ENCODE measurements at places on chromosomes 7 and 10. TPM values are rescaled to one million over a fixed set of nuclear protein-coding genes. Genes with fewer than 3 reads are reported as not detected.
A peak's percentile ranks its signal among the peaks of the same experiment; 100 is the strongest.

GRCh38 chr10:110613341-110613995 lies 30.7 kb upstream of the RBM20 start:
- H3K4me1 ChIP-seq: peaks cover 72% of the 10 kb centered on the region
- no peak for DNase-seq
- no peaks in the 10 kb centered on the region for H3K36me3 ChIP-seq
- no peak overlapping the region for H3K27ac ChIP-seq

Gene NUDCD3
- total RNA-seq: 77.9 TPM

Gene H2BK1
- total RNA-seq: not detected

Gene NYAP1
- 0.37 TPM for total RNA-seq

GRCh38 chr7:149500910-149501309 lies 3.3 kb upstream of the ZNF746 start:
- peaks cover 27% of the 10 kb centered on the region for H3K4me1 ChIP-seq
- no peak overlapping the region for H3K4me3 ChIP-seq
- peaks cover 2% of the 10 kb centered on the region for H3K36me3 ChIP-seq
- H3K27me3 ChIP-seq: peaks cover 5% of the 10 kb centered on the region
- no peak for DNase-seq

- no peak overlapping the region for H3K27ac ChIP-seq
- H3K27me3 ChIP-seq: no peaks in the 10 kb centered on the region
- H3K4me1 ChIP-seq: no peaks in the 10 kb centered on the region
- H3K4me3 ChIP-seq: no peak overlapping the region
- DNase-seq: no peak
- H3K36me3 ChIP-seq: no peaks in the 10 kb centered on the region
Measured at GRCh38 chr10:73576890-73577591, 14.1 kb downstream of the USP54 start.

GRCh38 chr10:97733256-97733655 lies 3.7 kb upstream of the ZFYVE27 start:
- peaks cover 22% of the 10 kb centered on the region for H3K4me1 ChIP-seq
- peaks cover 4% of the 10 kb centered on the region for H3K27me3 ChIP-seq
- H3K4me3 ChIP-seq: no peak overlapping the region

- no peaks in the 10 kb centered on the region for H3K36me3 ChIP-seq
- no peak for DNase-seq
Measured at GRCh38 chr7:151394076-151395035, 15.5 kb downstream of the WDR86 start.

Gene RAB19
- total RNA-seq: 23.9 TPM

Gene KLLN
- total RNA-seq: 0.86 TPM

DNA sequence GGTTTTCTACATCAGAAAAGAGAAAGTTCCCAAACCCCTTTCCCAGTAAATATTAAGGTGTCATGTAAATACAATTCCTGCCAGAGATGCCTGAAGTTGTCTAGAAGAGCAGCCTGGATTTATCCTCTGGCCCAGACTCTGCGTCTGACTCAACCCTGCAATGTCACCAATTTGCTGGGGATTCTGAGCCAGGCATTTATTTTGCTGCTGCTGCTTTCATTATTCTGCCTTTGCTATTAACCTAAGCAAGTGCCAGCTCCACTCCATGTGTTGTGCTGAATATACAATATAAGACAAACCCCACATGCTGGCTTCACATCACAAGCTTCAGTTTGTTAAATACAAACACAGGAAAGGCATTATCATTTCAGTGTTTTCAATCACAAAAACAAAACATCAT lies 59.1 kb downstream of the ELAPOR2 start:
- no peak overlapping the region for H3K4me3 ChIP-seq
- no peaks in the 10 kb centered on the region for H3K27me3 ChIP-seq
- no peak overlapping the region for H3K27ac ChIP-seq
- H3K4me1 ChIP-seq: no peaks in the 10 kb centered on the region

Gene MMRN2
- not detected for total RNA-seq

GRCh38 chr7:85119934-85120333 lies 66.9 kb downstream of the SEMA3D start:
- no peaks in the 10 kb centered on the region for H3K4me1 ChIP-seq
- H3K27me3 ChIP-seq: no peaks in the 10 kb centered on the region
- H3K27ac ChIP-seq: no peak overlapping the region
- no peaks in the 10 kb centered on the region for H3K36me3 ChIP-seq
- no peak for DNase-seq
- no peak overlapping the region for H3K4me3 ChIP-seq

Gene PON3
- total RNA-seq: not detected

Gene FGF8
- not detected for total RNA-seq

- no peaks in the 10 kb centered on the region for H3K36me3 ChIP-seq
- DNase-seq: no peak
- H3K4me3 ChIP-seq: no peak overlapping the region
- no peak overlapping the region for H3K27ac ChIP-seq
- H3K27me3 ChIP-seq: no peaks in the 10 kb centered on the region
- H3K4me1 ChIP-seq: no peaks in the 10 kb centered on the region
Measured at GRCh38 chr10:94107191-94107590, 113.5 kb downstream of the PLCE1 start.

DNA sequence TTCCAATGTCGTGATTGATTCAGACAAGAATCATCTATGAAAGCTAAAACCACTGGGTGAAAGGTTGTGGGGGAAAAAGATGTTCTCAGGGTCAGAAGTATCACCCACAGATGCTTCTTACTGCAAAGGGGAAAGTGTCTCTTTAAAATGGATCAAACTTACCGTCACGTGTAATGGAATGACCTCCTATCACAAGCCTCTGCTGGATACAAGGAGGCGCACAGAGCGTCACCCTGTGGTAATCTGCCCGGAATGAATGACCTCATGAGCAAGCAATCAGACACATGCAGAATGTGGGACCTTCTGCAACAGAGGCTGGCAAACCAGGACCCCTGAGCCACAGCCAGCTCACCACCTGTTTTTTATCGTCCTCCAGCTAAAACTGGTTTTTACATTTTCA lies 33.0 kb downstream of the WIPF3 start:
- H3K27ac ChIP-seq: no peak overlapping the region
- no peaks in the 10 kb centered on the region for H3K4me1 ChIP-seq
- no peaks in the 10 kb centered on the region for H3K27me3 ChIP-seq
- H3K36me3 ChIP-seq: no peaks in the 10 kb centered on the region
- H3K4me3 ChIP-seq: no peak overlapping the region

Gene CRPPA
- 1.1 TPM for total RNA-seq

Gene FAM24A
- not detected for total RNA-seq

DNA sequence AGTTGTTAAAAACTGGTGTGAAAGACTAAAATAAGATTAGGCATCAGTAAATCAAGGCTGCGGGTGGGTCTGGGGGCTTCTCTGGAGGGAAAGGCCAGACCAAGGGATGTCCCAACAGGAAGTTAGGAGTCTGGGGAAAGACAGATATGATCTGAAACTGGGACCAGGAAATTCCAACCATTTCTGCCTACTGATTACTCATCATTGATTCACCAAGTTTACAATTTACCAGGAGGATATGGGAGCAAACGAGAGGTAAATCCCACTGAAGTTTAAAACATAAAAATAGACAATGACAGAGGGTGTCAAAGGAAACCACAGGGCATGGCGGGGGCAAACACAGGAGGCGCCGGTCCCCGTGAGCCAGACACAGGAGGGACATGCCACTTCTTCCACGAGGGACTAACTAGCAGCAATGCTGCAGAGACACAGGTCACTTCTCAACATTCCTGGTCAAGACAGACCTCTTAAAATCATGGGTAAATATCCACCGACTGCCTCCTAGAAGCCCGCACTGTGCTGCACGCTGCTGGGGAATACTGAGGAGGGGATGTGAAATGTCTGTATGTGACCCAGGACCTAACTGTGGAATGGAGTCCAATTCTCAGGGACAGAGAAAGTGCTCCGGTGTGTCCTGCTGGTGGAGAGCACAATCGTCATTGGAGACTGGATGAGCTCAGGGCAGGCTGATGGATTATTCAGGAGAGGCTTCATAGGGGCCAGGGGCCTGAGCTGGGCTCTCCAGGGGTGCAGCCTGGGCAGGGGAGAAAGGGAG lies 153.4 kb upstream of the KLF14 start:
- H3K27me3 ChIP-seq: no peaks in the 10 kb centered on the region
- no peak overlapping the region for H3K4me3 ChIP-seq
- peaks cover 58% of the 10 kb centered on the region for H3K36me3 ChIP-seq

- no peaks in the 10 kb centered on the region for H3K4me1 ChIP-seq
- H3K27me3 ChIP-seq: peaks cover 4% of the 10 kb centered on the region
- H3K27ac ChIP-seq: no peak overlapping the region
- DNase-seq: no peak
- no peaks in the 10 kb centered on the region for H3K36me3 ChIP-seq
- H3K4me3 ChIP-seq: no peak overlapping the region
Measured at GRCh38 chr10:127745861-127746260, 8.9 kb downstream of the FOXI2 start.

Gene SPDYE11
- not detected for total RNA-seq

- H3K36me3 ChIP-seq: peaks cover 3% of the 10 kb centered on the region
- peaks cover 34% of the 10 kb centered on the region for H3K27me3 ChIP-seq
- no peak overlapping the region for H3K4me3 ChIP-seq
- no peak overlapping the region for H3K27ac ChIP-seq
Measured at GRCh38 chr10:124047427-124048152, 45.8 kb downstream of the CHST15 start.

DNA sequence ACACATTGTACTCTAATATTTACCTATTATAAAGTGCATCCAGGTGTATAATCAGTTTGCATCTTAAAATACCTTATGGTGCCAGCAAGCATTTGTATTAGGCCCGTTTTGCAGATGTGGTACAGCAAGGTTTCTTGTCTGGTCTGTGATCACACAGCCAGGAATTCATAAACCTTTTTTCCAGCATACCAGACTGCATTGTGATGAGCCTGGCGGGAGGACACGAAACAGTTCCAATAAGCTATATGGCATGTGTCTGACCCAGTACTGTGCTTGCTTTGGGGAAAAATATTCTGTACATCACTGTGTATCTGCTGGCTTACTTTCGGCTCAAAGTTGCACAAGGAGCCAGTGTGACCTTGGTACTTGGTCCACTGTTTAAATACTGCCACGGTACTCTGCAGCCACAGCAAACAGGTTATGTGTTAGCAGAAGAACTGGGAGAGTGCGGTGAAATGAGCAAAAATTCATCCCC lies 36.3 kb downstream of the CHN2 start:
- no peak for DNase-seq
- H3K27ac ChIP-seq: no peak overlapping the region
- H3K27me3 ChIP-seq: peaks cover 10% of the 10 kb centered on the region
- H3K36me3 ChIP-seq: no peaks in the 10 kb centered on the region

Gene ICA1
- total RNA-seq: 2.3 TPM

Gene HECW1
- total RNA-seq: not detected

DNA sequence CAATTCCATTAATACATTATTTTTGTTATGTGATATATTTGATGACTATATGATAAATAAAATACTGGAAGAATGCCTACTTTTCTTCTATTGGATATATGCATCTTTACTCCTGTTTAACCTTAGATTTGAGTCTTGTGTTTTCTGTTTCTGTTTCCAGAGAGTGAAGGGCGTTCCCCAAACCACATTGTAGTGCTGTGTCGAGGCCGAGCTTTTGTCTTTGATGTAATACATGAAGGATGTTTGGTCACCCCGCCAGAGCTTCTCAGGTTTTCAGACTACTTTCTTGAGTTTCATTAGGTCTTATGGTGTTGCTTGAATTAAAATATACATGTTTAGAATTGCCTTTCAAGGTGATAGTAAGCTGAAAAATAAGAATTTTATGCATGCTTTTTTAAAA lies 23.8 kb downstream of the CROT start:
- H3K36me3 ChIP-seq: peaks cover 6% of the 10 kb centered on the region
- no peaks in the 10 kb centered on the region for H3K27me3 ChIP-seq
- peak overlapping the region; percentile 31 for H3K27ac ChIP-seq
- no peak overlapping the region for H3K4me3 ChIP-seq

- no peak overlapping the region for H3K4me3 ChIP-seq
- no peaks in the 10 kb centered on the region for H3K36me3 ChIP-seq
- H3K27me3 ChIP-seq: no peaks in the 10 kb centered on the region
- DNase-seq: no peak
- no peaks in the 10 kb centered on the region for H3K4me1 ChIP-seq
Measured at GRCh38 chr7:18016547-18017444, 10.8 kb downstream of the PRPS1L1 start.

GRCh38 chr7:123024989-123025758 lies 29.7 kb upstream of the TAS2R16 start:
- H3K27ac ChIP-seq: no peak overlapping the region
- H3K27me3 ChIP-seq: no peaks in the 10 kb centered on the region
- H3K36me3 ChIP-seq: no peaks in the 10 kb centered on the region

GRCh38 chr10:98231417-98231816 lies 36.6 kb downstream of the LOXL4 start:
- no peak overlapping the region for H3K4me3 ChIP-seq
- H3K27me3 ChIP-seq: no peaks in the 10 kb centered on the region
- H3K36me3 ChIP-seq: peaks cover 35% of the 10 kb centered on the region
- no peak overlapping the region for H3K27ac ChIP-seq
- peaks cover 8% of the 10 kb centered on the region for H3K4me1 ChIP-seq

Gene WIPF3
- not detected for total RNA-seq

Gene TMEM229A
- total RNA-seq: not detected

DNA sequence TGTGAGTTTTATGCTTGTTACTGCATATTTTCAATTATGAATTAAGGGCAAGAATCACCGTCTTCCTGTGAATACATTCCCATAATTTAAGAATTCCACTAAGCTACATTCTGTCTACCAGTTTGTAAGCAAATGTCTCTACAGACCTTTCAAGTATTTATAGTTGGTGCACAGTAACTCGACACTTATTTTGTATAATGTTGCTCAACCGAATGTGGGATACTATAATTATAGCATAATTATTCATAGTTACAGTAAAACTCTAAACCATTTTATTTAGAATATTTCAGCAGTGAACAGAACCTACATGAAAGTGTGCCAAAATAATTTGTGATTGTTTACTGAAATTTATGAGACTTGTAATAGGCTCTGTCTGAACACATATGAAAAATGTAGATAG lies 17.3 kb upstream of the CUBN start:
- H3K36me3 ChIP-seq: peaks cover 2% of the 10 kb centered on the region
- DNase-seq: no peak
- H3K4me1 ChIP-seq: peaks cover 19% of the 10 kb centered on the region

DNA sequence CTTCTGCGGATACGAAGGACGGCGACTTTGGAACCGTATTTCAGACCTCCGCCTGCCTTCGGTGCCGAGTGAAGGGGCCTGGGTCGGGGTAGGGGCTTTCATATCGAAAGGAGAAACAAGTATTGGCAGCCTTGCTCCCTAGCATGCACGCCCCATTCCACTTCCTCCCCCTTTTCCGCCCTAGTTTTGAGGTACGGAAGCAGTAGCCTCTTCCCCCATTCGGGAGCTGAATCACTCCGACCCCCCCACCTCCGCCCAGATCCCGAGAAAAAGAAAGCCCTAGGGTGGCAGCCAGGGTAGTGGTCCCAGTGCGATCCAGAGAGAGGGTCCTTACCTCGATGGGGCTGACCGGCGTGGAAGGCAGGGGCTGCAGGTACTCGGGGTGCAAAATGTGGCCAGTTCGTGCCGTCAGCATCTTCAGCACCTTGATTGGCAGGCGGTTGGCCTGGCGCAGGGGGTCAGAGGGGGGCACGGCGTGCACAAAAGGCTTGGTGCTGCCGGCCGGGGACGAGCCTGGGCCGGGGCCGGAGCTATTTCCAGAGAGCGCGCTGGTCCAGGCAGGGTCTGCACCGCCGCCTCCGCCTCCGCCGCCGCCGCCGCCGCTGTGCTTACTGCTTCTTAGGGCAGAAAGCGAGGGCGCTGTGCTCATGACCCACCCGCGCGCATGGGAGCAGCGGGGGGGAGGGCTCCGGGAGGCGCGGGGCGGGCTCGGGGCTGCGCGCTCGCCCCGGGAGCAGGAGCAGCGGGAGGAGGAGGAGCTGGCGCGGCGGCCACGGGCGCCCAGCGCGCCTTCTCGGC lies 594 bp downstream of the ZNF503 start:
- H3K27me3 ChIP-seq: peaks cover 55% of the 10 kb centered on the region
- no peak for DNase-seq
- peak overlapping the region; percentile 74 for H3K4me3 ChIP-seq
- H3K36me3 ChIP-seq: peaks cover 3% of the 10 kb centered on the region
- peaks cover 29% of the 10 kb centered on the region for H3K4me1 ChIP-seq
